ENCODE measurements at places on chromosomes 3 and 15. TPM values are rescaled to one million over a fixed set of nuclear protein-coding genes. Genes with fewer than 3 reads are reported as not detected.

The RUBCN gene
- total RNA-seq, result 32.9 TPM

The CLDN1 gene
- total RNA-seq, result 0.22 TPM

The SH3GL3 gene
- total RNA-seq, result not detected

The SEMA3B gene
- total RNA-seq, result 0.86 TPM

The TTC21A gene
- total RNA-seq, result 1.7 TPM

The MORC1 gene
- total RNA-seq, result not detected

The SLMAP gene
- total RNA-seq, result 42.5 TPM

The LRIG1 gene
- 40.4 TPM for total RNA-seq

The C15orf40 gene
- 26.3 TPM for total RNA-seq

The GRAMD2A gene
- total RNA-seq, result not detected
